Activated T-cell treated with anti-CD3 and anti-CD28 coated beads for 24 hours (primary cell): ENCODE measurements at places on chromosomes 1 and 21.
A peak's percentile ranks its signal among the peaks of the same experiment; 100 is the strongest.

DNA sequence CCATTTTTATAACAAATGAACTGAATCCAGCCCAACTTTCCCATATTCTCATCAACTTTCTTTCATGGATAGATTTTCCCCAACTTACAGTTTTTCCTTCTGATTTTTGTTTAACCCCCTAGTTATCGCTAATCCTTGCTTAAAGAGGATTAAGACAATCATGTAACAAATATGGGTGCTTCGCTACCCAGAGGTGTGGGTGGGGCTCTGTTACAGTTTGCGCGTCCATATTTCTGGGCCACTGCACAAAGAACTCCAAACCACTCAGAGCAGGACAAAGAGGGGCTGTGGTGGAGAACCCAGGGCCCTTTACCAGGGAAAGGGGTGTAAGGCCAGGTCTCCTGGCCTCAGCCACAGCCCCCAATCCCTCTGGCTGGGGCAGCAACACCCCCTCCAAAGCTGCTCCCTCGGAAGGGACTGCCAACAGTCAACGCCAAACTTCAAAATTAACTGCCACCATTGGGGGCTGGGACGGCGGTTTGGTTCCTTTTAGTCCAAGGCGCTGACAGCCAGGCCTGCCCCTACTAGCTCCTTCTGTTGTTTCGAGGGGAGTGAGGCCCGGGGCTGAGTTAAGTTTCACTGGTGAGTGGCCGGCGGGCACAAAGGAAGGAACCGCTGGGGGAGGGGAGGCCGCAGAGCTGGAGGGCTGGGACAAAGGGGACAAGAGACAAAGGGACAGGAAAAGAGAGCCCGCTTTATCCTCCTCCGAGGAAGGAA is 27.9 kb downstream of the SSBP3 start:
- no peak for DNase-seq

DNA sequence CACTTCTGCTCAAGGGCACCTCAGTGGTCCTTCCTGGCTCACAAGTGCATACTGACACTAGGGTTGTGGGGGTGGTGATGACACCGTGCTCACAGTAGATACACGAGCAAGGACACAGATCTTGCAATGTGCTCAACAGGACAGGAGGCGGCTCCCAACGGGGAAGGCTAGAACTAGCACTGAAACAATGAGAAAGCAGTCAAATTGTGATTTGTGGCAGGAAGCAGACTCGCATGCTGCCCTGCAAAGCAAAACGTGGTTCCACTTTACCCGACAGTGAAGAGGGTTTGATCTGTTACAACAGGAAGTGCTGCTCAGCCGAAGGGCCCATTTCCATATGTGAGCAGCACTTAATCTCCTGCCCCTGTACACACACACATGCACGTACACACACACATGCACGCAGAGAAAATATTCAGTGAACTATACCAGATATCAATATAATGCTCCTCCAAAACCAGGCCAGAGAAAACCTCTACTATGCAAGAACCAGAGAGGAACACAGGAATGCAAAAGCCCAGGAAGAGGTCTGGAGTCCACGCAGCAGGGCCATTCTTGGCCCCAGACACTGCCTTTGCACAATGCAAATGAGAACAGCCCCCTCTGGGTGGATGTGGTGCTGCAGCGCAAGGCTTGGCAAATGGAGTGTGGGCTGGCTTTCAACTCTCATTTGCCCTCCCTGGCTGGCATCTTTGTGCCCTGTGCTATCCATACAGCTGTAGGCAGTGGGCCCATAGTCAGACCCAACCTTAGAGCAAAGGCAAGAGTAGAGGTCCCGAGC is 47.1 kb downstream of the KANK4 start:
- DNase-seq, result peak; percentile 16

- DNase-seq, result no peak
Measured at GRCh38 chr1:118247593-118247992, 62.6 kb upstream of the SPAG17 start.

DNA sequence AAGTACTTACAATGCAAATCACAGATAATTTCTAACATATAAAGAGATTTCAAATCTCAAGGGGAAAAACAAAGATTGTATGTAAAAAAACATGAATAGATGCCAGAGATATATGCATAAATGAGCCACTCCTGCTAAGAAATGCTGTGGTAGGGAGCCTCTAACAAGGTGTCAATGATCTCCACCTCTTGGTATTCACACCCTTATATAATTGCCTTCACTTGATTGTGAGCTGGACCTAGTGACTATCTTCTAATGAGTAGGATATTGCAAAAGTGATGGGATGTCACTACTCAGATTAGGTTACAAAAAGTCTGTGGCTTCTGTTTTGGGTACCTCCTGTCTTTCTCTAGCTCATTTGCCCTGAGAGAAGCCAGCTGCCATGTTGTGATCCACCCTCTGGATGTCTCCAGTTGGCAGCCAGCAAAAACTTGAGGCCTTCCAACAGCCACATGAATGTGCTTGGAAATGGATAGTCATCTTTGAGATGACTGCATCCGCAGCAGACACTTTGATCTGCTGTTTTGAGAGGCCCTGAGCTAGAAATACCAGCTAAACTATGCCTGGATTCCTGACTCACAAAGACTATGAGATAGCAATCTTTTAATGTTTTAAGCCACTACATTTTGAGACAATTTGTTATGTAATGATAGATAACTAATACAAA is 196.1 kb upstream of the FGGY start:
- DNase-seq, result no peak

DNA sequence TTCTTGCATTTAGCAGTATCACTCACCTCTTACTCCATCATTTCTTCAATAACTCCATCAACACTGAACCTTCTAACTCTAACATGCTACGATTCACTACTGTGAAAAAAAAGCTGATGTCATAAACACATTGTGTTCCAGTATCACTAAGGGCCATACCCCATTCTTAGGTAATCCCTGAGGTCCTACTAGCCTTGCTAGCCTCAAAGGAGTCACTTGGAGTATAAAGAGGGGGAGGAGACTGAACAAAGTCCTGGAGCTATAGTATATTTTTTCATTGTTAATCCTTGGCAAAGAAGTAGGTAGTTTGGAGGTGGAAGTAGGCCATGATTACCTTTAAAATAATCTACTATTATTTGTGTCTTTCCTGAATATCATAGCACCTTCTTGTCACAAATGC is at the start of gene SLC44A5:
TSS of gene SLC44A5 (minus strand) at position 101 of the 400 bp plus-strand sequence. CDS start 69,667 bp downstream, outside the sequence.
- no peak for DNase-seq

DNA sequence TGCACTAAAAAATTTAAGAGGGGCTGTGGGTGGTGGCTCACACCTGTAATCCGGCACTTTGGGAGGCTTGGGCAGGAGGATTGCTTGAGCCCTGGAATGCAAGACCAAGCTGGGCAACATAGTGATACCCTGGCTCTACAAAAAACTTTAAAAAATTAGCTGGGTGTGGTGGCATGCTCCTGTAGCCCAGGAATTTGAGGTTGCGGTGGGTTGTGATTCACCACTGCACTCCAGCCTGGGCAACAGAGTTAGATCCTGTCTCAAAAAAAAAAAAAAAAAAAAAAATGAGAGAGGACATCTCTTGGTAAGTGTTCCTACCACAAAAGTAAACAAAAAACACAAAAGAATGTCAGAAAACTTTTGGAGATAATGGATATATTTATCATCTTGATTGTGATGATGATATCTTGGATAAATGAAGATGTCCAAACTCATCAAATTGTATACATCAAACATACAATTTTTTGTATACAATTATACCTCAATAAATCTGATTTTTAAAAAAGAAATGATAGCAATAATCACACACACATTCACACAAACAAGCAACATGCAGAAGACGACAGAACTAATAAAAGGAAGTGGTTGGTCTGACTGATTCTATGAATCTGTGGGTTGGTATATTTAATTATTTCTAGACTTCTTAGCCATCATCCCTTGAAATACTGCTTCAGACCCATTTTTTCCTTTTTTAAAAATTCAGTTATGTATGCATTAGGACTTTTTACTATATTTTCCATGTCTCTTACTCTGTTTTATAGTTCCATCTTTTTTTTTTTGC is 465.9 kb downstream of the PLA2G4A start:
- DNase-seq, result no peak

DNA sequence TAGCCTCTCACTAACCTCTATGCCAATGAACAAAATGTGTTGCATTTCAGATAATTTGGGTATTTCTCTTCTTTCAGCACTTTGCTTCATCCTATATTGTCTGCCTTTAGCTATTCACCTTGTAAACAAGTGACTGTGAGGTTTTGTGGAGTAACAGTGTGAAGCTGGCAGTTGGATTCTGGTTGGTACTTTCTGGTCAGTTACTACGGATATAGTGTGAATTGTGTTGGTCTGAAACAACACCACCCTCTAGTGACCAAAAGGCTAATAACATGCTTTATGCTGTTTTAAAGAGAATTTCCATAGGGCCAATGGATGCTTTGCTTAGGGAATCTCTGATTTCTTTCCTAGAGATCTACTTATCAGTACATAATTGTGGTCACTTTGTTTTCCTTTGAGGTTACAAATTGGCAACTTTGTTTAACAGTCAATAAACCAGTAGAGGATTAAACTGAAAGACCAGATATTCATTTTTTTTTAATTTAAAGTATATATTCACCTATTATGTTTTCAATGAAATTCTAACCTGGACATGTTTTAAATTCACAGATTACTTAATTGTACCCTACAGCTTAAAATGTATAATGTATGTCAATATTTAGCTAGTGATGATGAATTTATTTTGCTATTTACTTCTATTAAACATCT is 2.5 kb upstream of the PTGER3 start:
- no peak for DNase-seq

DNA sequence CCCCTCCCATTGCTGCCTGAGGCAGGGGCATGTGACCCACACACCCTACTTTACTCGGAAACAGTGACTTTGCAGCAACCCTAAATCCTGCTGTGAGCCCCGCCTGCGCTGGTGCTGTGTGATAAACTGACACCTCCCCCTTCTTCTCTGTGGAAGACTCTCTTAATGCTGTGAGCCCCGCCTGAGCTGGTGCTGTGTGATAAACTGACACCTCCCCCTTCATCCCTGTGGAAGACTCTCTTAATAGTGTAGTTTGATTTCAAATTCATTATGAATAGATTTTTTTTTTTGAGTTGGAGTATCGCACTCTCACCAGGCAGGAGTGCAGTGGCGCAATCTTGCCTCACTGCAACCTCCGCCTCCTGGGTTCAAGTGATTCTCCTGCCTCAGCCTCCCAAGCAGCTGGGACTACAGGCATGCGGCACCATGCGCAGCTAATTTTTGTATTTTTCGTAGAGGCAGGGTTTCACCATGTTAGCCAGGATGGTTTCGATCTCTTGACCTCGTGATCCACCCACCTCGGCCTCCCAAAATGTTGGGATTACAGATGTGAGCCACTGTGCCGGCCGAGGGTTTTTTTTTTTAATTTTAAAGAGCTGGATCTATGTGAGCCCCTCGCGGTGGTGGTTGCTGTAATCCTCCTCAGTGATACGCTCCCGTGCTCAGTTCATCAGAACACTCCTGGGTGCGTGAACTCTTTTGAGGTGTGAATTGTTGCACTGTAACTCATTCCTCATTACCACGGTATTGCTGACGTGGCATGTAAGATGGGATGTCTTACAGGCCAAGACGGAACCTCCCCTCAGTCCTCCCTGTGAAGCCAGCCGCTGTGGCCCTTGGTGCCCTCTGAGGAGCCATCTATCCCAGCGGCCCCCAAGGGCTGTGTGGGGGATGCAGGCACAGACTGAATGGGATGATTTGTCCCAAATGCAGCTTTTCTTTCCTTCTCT is 60.3 kb downstream of the GALNT2 start:
- DNase-seq, result peak; percentile 38

- no peak for DNase-seq
Measured at GRCh38 chr1:234559152-234559901, 50.7 kb downstream of the IRF2BP2 start.

DNA sequence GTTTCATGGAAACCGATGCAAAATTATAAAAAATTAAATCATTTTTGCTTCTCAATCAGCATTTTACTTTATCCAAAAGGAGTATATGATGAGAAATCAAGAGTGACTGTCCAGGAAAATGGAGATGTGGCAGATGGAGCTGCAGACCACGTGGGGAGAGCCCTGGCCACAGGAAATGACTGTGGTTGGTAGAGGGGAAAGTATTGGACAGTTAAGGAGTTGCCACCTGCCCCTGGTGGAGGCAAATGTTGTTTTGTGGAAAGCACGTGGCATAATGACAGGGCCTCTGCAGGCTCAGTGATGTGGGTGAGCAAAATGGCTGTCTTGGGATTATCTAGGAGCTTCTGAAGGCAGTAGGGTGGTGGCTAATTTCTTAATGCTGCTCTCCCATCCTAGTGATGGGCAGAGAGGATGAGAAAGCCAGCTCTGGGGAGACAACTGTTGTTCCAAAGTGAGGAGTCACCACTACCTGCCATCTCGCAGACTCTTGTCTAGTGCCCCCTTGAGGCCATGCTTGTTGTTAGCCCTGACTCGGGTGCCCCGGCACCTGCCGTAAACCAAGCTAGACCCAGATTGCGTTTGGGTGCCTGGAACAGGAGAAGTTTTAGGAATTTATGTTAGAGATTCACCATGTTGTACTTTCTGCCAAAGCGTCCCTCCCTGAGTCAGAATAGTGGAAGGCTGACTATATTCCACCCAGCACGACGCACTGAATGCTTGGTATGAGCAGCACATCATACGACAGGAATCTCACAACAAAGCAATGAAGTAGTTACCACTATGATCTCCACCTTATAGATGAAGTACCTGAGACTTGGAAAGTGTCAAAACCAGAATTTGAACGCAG is 144.0 kb downstream of the ROR1 start:
- DNase-seq, result no peak

GRCh38 chr1:37147906-37148305 is 113.6 kb upstream of the GRIK3 start:
- DNase-seq, result no peak

- DNase-seq, result no peak
Measured at GRCh38 chr1:25066731-25067517, 136.8 kb upstream of the RUNX3 start.

DNA sequence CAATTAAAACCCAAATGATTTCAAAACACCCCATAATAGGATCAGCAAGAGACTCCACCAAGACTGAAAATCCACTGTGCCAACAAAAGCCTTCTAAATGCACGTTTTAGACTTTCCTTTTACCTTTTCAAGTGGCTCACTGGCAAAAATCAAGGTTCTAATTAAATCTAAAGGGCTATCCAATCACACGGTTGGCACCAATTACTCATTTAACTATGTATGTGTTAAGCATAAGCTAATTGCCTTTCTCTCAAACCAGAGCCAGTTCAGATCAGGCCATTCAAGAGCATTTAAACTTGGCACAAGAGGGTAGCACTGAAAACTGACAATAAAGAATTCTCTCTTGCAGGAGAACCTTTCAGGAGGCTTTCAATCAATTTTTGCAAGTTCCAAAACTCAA is 139.5 kb downstream of the RGS7 start:
- no peak for DNase-seq

DNA sequence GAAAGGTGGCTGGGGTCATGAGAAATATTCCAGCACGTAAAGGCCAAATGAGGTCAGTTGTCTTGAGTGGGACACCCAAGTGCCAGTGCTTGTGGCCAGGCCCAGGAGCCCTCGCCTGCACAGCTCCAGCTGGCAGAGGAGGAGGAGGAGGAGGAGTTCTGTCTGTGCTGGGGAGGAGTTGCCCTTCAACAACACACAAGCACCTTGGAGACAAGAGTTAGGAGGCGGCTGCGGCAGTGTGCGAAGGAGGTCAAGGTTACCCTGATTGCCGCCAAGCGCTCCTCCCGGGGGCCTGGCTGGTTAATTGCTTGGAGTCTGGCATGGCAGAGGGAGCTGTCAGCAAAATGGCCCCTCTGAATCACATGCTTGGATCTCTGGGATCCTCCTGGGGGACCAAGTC is 45.1 kb downstream of the GRIK3 start:
- DNase-seq, result no peak
